Stimulated activated CD8-positive, alpha-beta memory T cell treated with anti-CD3 and anti-CD28 coated beads, Interleukin-15, amount 100 ng/mL, for 4 hours (primary cell): ENCODE measurements at places on chromosomes 5 and 9.

- no peak for DNase-seq
These were observed 60.9 kb downstream of the IL31RA start for GRCh38 chr5:55911784-55912653.

- no peak for DNase-seq
These were observed 291.6 kb downstream of the DOCK8 start for GRCh38 chr9:506281-506680.

DNA sequence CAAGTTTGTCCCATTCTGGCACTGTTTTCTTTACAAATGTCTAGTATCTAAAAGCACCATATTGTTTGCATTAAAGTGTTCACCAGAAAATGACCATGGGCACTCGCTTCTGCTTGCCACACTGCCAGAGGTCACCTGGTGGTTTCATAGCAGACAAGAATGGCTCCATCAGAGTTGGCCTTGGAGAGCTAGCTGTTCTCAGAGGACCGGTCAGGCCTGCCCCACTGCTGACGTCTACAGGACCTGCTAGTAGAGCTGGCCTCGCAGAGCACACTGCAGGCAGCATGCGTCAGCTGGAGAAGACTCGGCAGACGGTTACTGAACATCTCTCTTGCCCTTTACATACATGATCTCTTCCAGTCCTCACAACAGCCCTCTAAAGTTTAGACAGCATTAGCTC, 8.7 kb upstream of the TLX3 start:
- no peak for DNase-seq

DNA sequence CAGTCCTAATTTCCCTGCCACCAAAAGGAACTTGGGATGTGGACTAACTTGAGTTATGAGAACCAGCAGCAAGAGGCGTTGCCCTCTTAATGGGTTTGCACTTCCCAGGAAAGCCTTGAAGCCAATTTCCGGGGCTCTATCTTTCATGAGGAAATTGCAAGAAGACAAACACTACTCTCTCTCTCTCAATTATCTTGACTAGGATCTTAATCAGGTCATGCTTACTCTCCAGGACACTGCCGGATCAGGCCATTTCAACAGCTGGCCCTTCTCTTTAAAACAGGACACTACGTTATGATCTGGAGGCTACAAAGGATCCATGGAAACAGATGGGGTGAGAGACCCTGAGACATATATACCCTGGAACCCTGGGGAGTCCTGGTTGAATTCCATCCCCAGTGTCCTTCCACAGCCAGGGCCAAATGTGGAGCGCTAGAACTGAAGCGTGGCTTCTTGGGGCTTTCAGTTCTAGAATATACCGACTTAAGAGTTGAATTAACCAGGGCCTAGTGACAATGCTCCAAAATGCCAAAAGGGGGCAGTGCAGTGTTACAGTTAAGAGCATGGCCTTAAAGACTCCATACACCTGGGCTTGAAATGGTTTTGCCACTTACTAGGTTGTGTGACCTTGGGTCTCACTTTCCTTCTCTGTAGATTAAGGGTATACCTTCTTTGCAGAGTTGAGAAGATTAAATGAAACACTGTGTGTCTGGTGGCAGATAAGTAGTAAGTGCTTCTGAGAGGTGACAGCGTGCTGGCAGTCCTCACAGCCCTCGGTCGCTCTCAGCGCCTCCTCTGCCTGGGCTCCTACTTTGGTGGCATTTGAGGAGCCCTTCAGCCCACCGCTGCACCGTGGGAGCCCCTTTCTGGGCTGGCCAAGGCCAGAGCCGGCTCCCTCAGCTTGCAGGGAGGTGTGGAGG, 21.1 kb downstream of the FAM219A start:
- DNase-seq, result no peak

DNA sequence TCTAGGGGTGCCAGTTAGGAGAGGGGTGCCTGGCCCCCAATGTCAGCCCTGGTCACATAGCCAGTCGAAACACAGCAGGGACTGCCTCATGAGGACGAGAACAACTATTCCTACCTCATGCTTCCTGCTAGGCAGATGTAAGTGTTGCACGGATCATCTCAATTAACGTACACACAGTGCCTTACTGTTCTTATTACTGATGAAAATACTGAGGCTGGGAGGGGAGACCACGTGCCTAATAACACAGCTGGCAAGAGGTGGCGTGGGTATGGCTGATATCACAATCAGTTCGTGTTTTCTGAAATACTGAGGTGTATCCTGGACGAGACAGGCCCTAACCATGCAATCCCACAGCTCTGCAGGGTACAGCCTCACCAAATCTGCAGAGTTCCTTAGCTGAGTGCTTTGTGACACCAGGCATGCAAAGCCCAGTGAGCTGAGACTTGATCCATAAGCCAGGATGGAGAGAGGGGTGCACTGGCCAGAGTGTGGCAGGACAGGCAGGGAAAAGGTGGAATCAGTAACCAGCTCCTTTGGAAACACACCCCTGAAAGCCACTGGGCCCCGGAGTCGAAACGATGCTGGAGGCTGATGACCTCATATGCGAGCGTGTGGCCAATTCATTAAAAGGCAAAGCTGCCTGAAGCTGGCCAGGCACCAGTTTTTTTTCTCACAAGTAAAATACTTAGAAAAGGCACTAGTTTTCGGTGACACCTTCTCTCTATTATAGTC, 63.9 kb downstream of the PRRT1B start:
- no peak for DNase-seq

DNA sequence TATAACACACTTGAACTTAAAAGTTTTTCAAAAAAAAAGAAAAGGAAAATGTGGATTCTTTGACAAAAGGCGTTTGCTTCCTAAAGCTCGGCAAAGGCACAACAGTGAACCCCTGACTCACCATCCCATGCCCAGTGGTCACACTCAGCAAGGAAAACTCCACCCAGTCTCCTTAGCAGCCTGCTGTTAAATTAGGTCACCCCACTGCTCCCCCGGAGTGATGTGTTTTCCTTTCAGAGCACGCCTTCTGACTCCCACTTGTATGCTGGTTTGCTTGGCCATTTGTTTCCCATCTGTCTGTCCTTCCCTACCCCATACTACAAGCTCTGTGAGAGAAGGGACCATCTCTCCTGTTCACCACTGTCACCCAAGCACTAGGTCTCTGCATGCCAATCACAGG, 23.8 kb downstream of the RETREG1 start:
- no peak for DNase-seq

DNA sequence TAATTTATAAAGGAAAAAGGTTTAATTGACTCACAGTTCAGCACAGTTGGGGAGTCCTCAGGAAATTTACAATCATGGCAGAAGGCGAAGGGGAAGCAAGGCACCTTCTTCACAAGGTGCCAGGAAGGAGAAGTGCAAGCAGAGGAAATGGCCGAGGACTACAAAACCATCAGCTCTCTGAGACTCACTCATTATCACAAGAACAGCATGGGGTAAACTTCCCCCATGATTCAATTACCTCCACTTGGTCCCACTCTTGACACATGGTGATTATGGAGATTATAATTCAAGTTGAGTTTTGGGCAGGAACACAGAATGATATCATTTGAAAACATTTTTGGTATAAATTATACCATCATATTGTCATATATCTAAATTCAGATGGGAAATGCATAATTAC, 934.7 kb downstream of the CDH12 start:
- no peak for DNase-seq

- no peak for DNase-seq
These were observed 57.8 kb upstream of the SPINK5 start for GRCh38 chr5:148005788-148006520.

DNA sequence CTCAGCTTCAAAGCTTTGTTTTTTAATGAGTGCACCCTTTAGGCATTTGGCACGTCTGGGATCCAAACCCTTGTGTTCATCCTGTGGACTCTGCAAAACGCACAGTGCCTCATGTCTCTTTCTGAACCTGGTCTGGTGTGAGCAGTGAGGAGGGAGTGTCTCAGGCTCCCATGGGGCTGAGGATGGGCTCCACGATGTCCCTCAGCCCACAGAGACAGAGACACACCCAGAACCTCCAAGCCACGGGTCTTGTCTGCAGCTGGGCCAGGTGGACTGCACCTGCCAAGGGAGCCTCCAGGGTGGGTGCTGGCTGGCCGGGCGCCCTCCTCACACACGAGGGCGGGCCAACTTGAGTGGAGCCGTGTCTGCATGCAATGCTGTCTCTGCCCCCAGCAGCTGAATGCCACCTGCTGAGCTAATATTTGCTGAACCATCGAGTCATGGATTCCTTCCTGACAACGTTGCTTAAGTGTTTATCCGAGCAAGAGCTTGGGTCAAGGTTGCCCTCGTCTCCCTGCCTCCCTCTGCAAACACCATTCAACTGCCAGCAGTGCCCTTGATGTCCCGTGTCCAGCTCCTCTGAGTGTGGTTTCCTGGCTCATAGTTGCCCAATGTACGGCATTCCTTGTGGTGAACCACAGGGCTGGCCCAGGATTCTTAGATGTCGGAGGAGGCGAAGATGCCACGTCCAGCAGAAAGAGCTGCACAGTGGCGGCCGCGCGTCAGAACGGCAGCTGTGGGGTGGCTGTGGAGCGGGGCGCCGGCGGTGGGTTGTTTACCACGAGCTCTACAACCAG, 31.4 kb upstream of the LPCAT1 start:
- no peak for DNase-seq

DNA sequence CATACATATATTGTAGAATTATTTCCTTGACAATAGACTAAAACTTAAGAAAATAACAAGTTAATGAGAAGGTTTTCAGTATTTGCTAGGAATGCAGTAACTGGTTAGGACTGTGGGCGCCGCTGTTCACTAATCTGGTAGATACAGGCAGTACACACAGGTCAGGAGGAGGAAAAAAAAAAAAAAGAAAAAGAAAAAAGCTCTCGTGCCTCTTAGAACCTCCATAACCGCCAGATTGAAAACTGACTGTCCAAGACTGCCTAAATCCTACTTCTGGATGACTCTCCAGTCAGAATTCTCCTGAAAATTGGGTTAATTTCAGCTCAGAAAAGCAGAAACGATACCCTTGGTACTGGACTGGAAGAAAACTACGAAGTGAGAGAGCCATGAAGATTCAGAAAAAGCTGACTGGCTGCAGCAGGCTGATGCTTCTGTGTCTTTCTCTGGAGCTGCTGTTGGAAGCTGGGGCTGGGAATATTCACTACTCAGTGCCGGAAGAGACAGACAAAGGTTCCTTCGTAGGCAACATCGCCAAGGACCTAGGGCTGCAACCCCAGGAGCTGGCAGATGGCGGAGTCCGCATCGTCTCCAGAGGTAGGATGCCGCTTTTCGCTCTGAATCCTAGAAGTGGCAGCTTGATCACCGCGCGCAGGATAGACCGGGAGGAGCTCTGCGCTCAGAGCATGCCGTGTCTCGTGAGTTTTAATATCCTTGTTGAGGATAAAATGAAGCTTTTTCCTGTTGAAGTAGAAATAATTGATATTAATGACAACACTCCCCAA, at the start of gene PCDHGA1:
TSS of gene PCDHGA1 (plus strand) at position 216 of the 782 bp plus-strand sequence.
- no peak for DNase-seq

- no peak for DNase-seq
These were observed 342.3 kb downstream of the ZSWIM6 start for GRCh38 chr5:61674378-61674777.

DNA sequence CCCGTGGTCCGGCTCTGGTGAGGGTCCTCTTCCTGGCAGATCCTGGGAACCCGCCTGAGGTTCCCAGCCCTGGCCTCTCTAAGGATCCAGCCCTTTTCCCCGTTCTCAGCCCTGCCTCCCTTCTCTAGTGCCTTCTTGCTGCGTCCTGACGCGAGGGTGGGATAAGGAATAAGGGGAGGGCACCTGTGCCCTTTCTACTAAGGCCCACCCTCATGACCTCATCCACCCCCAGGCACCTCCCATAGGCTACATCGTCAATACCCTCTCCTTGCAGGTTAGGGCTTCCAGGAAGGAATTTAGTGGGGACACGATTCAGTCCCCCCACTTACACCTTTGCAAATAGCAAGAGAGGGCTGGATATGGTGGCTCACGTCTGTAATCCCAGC, 10.7 kb upstream of the DIPK1B start:
- DNase-seq, result no peak

DNA sequence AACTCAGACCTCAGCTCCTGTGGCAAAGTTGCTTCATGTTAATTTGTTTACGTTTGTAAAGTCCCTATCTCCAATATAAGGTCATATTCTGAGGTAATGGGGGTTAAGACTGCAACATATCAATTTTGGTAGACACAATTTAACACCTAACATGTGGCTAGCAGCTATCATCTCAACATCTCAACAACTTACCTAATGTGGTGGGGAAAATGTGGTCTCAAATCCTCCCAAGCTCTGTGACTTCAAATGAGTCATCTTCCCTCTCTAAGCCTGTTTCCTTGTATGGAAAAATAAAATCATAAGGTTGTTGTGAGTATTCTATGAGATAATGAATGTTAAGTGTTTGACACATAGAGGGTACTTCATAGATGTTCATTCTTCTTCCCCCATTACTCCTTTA, 443.3 kb downstream of the CDK5RAP2 start:
- no peak for DNase-seq

GRCh38 chr5:147348046-147348445, 113.2 kb downstream of the STK32A start:
- DNase-seq, result no peak

DNA sequence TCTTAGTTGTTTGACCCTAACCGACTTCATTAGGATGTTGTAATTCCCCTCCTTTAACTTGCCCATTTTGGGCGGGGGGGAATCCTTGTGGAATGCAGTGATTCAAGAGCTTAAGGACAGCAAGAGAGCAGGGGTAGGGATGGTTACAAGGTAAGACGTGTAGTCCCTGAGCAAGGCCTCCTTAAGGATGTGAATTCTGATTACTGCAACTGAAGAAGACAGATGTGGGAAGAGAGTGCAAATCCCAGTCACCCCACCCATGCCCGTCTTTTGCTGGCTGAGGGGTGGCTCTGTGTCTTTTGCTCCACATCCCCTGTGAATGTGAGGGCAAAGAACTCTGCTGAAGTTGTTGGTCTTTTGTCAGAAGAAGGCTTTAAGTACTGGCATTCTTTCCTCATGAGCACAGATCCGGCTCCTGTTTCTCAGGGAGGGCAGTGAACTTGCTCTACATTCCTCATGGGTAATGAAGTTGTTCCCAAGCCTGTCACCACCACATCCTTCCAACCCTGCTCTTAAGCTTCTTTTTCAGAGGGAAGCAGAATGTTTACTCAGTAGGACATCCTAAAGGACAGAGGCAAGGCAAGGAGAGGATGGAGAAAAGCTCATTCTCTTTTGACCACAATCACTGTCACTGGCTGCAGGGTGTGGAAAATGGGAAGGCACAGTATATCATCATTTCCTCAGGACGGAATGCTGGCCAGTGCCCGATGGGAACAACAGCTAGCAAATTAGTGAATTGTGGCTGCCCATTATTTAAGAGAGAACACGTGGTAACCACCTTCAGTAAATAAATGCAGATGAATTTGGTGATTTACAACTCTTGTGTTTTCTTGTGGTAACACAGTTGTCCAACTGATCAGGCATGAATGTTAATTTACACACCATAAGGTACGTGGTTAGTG, 61.5 kb downstream of the RAI14 start:
- DNase-seq, result no peak
